ENCODE measurements at places on chromosomes 12 and 14. TPM values are rescaled to one million over a fixed set of nuclear protein-coding genes. Genes with fewer than 3 reads are reported as not detected.

GRCh38 chr14:105484997-105485393 lies 1.7 kb upstream of the CRIP1 start:
- DNase-seq, result no peak

GRCh38 chr12:120132863-120133385 lies 16.4 kb upstream of the RAB35 start:
- DNase-seq, result no peak

- peak; percentile 43 for DNase-seq
Measured at GRCh38 chr14:95233702-95234241, 76.4 kb upstream of the DICER1 start.

GRCh38 chr12:6206327-6206726 lies 6.1 kb downstream of the CD9 start:
- DNase-seq, result no peak

Gene TRAF3
- total RNA-seq, result 31.6 TPM

All from left colon (tissue), 2 donors.